Uterus (tissue), 4 donors: ENCODE measurements at places on chromosomes 6 and 20. TPM values are rescaled to one million over a fixed set of nuclear protein-coding genes. Genes with fewer than 3 reads are reported as not detected.

- no peak for DNase-seq
Observed at GRCh38 chr20:18971121-18971520, 157.5 kb downstream of the SCP2D1 start.

DNA sequence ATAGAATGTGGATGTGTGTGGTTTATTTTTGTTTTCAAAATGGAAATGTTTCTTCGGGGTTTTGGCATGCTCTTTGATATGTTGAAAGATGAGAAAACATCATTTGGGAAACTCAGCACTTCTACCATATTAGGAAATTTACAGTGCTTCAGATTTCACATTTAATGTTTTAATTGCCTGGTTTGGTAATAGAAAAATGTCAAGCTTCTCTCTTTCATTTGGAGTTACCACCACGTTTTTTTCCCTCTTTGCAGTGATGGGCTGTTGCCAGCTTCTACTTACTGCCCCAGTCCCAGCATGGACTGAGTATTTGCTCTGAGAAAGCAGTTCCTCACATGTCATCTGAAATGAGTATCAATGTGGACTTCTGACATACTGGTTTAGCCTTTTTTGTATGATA lies 267.7 kb downstream of the PRL start:
- DNase-seq: no peak

Gene ARMH2
- total RNA-seq: not detected

Gene ZSWIM3
- total RNA-seq: 3.3 TPM

Gene OOEP
- total RNA-seq: not detected
